ENCODE measurements at places on chromosomes 5 and 9. TPM values are rescaled to one million over a fixed set of nuclear protein-coding genes. Genes with fewer than 3 reads are reported as not detected.

DNA sequence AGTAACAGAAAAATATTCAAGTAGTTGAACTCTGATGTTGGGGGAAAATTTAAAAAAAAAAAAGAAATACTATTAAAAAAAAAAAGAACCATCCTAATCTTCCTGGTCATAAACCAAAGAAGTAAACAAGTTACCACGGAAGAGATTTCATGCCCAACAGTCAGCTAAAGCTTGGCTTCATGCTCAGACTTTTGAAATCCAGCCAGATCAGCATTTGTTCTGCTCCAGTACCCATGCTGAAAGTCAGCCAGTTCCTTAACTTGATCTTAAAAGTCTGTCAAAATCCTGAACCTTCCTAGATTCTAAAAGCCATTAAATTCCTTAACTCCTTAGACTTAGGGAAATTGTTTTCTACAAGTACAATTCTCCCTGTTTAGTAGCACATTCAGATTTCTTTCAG lies 908.7 kb upstream of the CDH9 start:
- H3K4me3 ChIP-seq = no peak overlapping the region
- no peaks in the 10 kb centered on the region for H3K36me3 ChIP-seq
- H3K27ac ChIP-seq = no peak overlapping the region
- no peaks in the 10 kb centered on the region for H3K4me1 ChIP-seq

DNA sequence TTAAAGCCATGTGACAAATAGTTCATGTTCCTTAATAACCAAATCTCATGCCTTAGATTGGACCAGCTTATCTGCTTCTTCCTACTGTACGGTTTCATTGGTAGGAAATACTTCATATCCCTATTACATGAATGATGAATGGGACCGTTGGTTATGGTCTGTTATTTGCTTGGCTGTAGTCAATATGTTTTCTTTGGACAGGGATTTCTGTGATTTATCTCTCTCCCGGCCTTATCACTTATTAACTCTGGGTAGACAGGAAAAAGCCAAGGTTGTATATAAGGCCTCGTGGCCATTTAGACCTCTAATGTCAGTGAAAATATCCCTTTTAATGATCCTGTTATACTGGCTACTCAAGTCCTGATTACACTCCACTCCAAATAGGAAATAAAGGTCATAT lies 330.6 kb downstream of the EBF1 start:
- H3K36me3 ChIP-seq = peaks cover 12% of the 10 kb centered on the region
- H3K4me1 ChIP-seq = peaks cover 48% of the 10 kb centered on the region
- no peaks in the 10 kb centered on the region for H3K27me3 ChIP-seq
- DNase-seq = no peak

DNA sequence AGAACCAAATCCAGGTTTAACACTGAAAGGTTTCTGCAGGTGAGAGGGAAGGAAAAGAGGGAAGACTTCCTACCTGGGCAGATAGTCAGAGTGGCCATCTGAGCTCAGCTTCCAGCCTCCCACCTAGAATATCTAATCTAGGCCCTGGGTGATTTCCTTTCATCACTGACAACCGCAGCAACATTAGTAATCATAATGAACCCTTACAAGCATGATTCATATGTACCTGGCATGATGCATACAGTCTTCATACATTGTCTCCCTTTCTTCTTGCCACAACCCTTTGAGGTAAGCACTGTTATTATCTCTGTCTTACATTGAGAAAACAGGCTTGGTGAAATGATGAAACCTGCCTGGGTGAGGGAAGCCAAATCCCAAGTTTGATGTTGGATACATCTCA lies 13.5 kb downstream of the AFAP1L1 start:
- H3K4me1 ChIP-seq = no peaks in the 10 kb centered on the region
- H3K4me3 ChIP-seq = no peak overlapping the region
- no peaks in the 10 kb centered on the region for H3K27me3 ChIP-seq

- no peaks in the 10 kb centered on the region for H3K36me3 ChIP-seq
- no peaks in the 10 kb centered on the region for H3K4me1 ChIP-seq
- no peak overlapping the region for H3K27ac ChIP-seq
- H3K4me3 ChIP-seq = no peak overlapping the region
Measured at GRCh38 chr9:128448746-128449145, 7.1 kb upstream of the ODF2 start.

GRCh38 chr9:124611106-124611505 lies 103.9 kb upstream of the NR5A1 start:
- H3K4me1 ChIP-seq = no peaks in the 10 kb centered on the region
- H3K4me3 ChIP-seq = no peak overlapping the region
- H3K36me3 ChIP-seq = no peaks in the 10 kb centered on the region
- H3K27me3 ChIP-seq = peaks cover 2% of the 10 kb centered on the region

GRCh38 chr5:143393524-143393923 lies 10.0 kb downstream of the NR3C1 start:
- no peaks in the 10 kb centered on the region for H3K36me3 ChIP-seq
- no peaks in the 10 kb centered on the region for H3K27me3 ChIP-seq
- no peak overlapping the region for H3K27ac ChIP-seq
- DNase-seq = no peak
- H3K4me1 ChIP-seq = peaks cover 50% of the 10 kb centered on the region

GRCh38 chr9:115847216-115847615 lies 306.4 kb upstream of the PAPPA start:
- no peak for DNase-seq
- peaks cover 6% of the 10 kb centered on the region for H3K4me1 ChIP-seq
- H3K27me3 ChIP-seq = no peaks in the 10 kb centered on the region
- H3K27ac ChIP-seq = no peak overlapping the region

- no peak overlapping the region for H3K27ac ChIP-seq
- H3K4me3 ChIP-seq = no peak overlapping the region
- H3K4me1 ChIP-seq = peaks cover 18% of the 10 kb centered on the region
- no peak for DNase-seq
Measured at GRCh38 chr9:27571011-27571410, 2.3 kb downstream of the C9orf72 start.

The PCDHGA9 gene
- 0.97 TPM for total RNA-seq

The CCL27 gene
- total RNA-seq = not detected

The SLC6A18 gene
- not detected for total RNA-seq

The CDO1 gene
- total RNA-seq = 3.3 TPM
